ENCODE measurements at places on chromosomes 6 and 20. TPM values are rescaled to one million over a fixed set of nuclear protein-coding genes. Genes with fewer than 3 reads are reported as not detected.

Gene NRSN1
- total RNA-seq: not detected

Gene OR12D1
- not detected for total RNA-seq

Gene LST1
- total RNA-seq: 5.6 TPM

Gene PDE7B
- total RNA-seq: 4.3 TPM

Gene C20orf204
- total RNA-seq: 0.69 TPM

Gene SMIM8
- total RNA-seq: 8.6 TPM

Gene PRSS35
- not detected for total RNA-seq

Gene HTR1E
- total RNA-seq: not detected

Gene CABLES2
- total RNA-seq: 4.2 TPM

Gene KCNQ5
- 25.7 TPM for total RNA-seq

Gene LAMP5
- not detected for total RNA-seq

Gene PPP1R16B
- 2.9 TPM for total RNA-seq

Gene NANP
- 1.9 TPM for total RNA-seq

Gene ETV7
- total RNA-seq: not detected

Gene WFDC5
- total RNA-seq: not detected

Gene RNF146
- total RNA-seq: 80.9 TPM

Gene LY6G6C
- not detected for total RNA-seq

Gene PSORS1C1
- 0.06 TPM for total RNA-seq

Gene PGBD1
- total RNA-seq: 0.93 TPM

Gene VSTM2L
- 0.49 TPM for total RNA-seq

Gene CYP21A2
- total RNA-seq: not detected

Gene UBE3D
- total RNA-seq: 2.0 TPM

Gene ESF1
- 15.1 TPM for total RNA-seq

Gene FKBP1C
- not detected for total RNA-seq

Gene ANKRD6
- 9.0 TPM for total RNA-seq

Gene COL9A3
- 0.27 TPM for total RNA-seq

Gene PNPLA1
- total RNA-seq: not detected

Gene PARD6B
- 5.0 TPM for total RNA-seq

Gene LTB
- 0.76 TPM for total RNA-seq

Gene UBR2
- 33.6 TPM for total RNA-seq

Gene OR12D3
- not detected for total RNA-seq

Gene ZDHHC14
- 4.3 TPM for total RNA-seq

Gene TREML1
- total RNA-seq: not detected

Gene SLC17A9
- total RNA-seq: 0.89 TPM

Gene IL17A
- not detected for total RNA-seq

Gene TINAG
- total RNA-seq: 0.27 TPM
